NCI-H1105 treated with DMSO at 0.1 percent for 48 hours (cell line): ENCODE measurements at places on chromosomes 3 and 15.

GRCh38 chr3:142888481-142889211 is at the start of gene PCOLCE2:
TSS of gene PCOLCE2 (minus strand) at chr3:142889083. CDS start at chr3:142888896, 187 bp downstream.
- peak; percentile 81 for DNase-seq

DNA sequence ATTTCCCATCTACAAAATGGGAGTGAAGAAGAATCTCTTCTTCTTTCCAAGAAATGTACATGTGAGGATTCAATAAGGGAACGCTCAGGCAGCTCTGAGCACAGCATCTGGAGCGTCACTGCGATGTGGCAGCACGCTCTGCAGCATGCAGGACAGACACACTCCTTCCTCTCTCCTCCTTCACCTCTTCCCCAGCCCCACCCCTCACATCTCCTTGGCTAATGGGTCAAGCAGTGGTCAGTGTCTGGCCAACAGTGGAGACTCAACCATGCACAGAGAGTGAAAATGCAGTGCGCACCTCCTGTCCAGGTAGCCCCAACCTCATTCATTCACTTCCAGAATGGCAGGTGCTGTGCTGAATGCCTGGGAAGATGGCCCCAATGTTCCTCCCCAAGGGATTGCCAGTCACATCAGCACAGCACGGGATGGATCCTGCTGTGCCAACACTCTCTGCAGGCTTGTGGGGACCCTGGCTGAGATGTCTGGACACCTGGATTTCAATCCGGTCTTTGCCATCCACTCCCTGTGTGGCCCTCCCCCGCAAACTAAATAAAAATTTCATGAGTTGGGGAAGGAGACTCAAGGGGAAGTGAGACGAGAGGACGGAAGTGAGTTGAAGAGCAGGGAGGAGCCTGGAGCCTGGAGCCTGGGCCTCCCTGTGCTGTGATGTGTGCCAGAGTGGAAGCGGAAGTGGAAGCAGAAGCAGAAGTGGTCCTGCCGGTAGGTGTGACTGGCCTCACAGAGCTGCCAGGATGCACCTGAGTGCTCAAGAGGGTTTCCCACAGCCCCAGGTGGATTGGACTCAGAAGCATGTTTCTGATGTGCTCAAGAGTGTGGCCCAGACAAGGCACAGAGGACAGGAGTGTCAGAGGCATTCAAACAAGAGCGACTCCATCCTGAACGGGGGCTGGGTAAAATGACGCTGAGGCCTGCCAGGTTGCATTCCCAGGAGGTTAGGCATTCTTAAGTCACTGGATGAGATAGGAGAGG is 163.9 kb downstream of the SMAD6 start:
- DNase-seq = no peak

GRCh38 chr3:156665291-156665690 is 9.1 kb upstream of the TIPARP start:
- no peak for DNase-seq

- no peak for DNase-seq
These were observed 194.5 kb upstream of the LRTM1 start for GRCh38 chr3:55122312-55122711.

DNA sequence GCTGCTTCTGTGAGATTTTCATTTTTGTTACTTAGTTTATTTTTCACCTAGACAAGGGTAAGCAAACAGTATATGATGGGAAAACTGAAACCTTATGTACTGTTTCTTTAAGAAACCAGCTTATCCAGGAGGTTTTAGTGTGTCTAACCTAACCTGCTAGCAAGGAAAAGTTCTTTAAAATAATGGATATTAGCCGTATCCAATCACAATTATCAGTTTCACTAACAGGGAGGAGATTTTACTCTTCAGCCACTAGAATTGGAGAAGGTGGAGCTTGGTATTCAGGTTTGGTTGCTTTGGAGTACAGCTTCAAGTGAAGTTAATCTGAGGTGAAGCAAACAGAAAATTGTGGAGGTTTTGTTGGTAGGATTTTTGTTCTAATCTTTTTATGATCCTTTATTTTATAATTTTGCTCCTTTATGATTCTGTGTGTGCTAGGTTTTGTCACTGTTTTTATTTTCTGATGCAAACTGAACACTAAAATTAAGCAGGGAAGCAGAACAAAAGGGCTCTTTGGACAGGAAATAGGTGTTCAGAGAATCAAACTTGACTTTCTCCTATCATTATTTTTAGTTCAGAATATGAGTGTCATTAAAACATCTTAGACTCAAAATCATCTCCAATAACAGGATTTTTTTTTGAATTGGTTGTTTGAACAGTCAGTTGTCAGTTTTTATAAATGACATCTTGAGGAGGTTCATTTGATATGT is 13.0 kb downstream of the ZFAND6 start:
- peak; percentile 86 for DNase-seq

DNA sequence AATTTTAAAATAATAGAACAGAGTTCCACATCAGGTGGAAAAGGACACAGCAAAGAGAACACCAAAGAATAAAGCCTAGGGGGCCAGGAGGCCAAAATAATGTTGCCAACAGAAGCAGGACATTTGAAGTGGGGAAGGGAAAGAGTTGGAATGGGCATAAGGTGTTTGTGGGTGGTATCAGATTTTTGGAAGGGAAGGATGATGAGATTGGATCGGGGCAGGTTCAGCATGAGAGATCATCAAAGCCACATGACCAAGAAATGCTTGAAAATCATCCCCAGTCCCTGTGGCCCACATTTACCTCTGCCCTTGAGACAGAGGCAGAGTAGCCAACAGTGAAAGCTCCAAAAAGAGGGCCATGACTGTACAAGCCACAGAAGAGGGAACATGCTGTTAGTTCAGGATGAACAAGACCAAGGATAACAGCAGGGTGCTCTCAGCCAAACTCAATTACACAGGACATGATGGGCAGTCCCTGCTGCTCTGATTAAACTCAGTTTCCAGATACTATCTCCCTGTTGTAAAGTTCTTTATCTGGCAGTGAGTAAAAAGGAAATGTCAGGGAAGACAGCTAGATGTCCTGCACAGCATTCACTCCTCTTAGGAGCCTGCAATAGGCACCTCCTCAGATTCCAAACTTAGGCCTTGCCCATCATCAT is 32.5 kb downstream of the RAB27A start:
- no peak for DNase-seq

- no peak for DNase-seq
These were observed 1105.7 kb downstream of the NSUN3 start for GRCh38 chr3:95168526-95168925.

- DNase-seq = no peak
These were observed 146.2 kb downstream of the GREM1 start for GRCh38 chr15:32864051-32864450.

DNA sequence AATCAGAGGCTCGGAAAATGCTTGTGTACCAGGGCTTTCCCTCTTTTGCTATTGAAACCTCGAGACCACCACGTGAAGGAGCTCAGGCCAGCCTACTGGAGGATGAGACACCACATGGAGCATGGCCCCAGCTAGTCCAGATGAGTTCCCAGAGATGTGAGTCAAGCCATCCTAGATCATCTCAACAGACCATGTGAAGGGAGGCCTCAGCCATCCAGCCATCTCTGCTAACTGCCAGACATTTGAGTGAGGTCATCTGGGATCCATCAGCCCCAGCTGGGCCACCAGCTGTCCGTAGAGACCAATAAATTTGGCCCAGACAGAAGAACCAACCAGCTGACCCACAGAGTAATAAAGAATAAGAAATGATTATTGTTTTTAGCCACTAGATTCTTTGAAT is 62.8 kb upstream of the PROK2 start:
- DNase-seq = no peak

GRCh38 chr15:79432345-79433275 is 474 bp downstream of the MINAR1 start:
- no peak for DNase-seq

GRCh38 chr15:52348056-52348745 is 52.6 kb upstream of the MYO5C start:
- no peak for DNase-seq

DNA sequence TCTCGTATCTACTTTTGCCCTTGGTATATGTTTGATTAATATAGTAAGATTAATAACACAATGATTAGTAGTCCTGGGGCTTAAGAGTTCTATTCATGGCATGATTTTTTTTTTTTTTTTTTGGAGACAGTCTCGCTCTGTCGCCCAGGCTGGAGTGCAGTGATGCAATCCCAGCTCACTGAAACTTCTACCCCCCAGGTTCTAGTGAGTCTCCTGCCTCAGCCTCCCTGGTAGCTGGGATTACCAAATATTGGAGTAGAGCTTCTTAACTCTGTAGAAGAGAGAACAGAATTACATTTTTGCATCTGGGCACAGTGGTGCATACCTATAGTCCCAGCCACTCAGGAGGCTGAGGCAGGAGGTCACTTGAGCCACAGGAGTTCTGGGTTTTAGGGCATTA is 58.9 kb downstream of the RAB7A start:
- DNase-seq = no peak

DNA sequence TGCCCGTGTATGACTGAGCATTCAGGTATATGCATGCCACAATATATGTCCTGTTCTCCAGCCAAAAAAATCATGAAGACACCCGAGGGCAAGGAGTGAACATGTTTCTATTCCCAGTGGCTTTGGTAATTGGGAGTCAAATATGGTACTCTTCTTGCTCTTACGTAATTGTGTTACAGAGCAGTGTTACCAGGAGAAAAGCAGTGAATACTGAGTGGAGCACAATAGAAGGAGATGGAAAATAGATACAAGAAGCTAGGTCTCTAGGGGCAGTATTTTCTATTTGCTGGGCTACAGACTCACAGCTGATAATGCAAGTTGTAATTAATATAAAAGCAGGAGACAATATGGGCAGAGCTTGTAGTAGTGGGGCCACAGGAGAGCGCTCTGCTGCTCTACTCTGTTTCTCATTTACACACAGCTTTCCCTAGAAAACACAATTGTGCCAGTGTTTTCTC is 13.2 kb downstream of the MEIS2 start:
- no peak for DNase-seq

- DNase-seq = no peak
These were observed 14.7 kb downstream of the UQCC5 start for GRCh38 chr3:52551118-52551517.

DNA sequence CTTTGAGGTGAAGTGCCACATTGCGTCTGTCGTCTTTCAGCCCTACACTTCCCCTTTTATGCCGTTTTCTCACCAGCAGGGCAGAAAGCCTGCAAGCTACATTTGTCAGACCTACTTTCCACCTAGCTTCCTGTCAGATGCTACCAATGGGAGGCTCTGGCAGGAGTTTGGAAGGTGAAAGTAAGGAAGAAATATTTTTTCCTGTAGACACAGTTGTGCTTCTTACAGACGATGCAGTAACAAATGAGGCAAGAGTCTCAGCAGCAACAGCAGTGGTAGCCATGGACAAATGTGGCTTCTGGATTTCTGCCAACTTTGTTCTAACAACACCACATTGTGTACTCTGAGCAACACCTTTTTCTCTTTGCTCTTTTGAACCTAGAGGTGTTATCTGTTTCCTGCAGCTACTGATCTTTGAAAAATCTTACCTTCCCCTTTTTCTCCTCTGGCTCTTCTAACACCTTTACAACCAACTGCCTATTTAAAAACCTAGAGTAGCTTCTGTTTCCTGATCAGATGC is 70.6 kb upstream of the STT3B start:
- DNase-seq = no peak

DNA sequence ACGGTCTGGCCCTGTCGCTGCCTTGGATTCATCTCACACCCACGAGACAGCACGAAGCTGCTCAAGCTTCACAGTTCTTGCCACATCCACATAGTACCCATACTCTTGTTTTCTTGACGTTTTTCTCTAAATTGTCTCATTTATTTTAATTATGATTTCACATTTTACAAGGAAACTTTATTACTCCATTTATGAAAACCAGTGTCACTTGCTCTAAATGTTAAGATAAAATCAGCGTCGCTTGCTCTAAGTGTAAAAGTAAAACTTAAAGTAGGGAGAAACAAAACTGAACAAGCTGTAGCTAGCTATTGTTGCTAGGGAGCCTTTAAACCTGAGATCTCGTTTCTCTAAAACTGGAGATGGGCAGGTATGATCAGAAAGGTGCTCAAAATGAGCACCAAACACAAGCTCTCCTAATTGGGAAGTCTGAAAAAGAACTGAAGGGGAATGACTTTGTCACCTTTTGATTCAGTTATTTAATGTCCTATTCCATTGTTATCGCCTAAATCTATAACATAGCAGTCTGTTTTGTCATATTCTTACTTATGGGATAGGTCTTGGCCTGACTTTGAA is 680 bp downstream of the IFT122 start:
- peak; percentile 46 for DNase-seq

- no peak for DNase-seq
These were observed 354.6 kb downstream of the GAP43 start for GRCh38 chr3:115977866-115978265.

GRCh38 chr15:38761681-38762080 is 197.1 kb upstream of the RASGRP1 start:
- no peak for DNase-seq

GRCh38 chr3:170056710-170057454 is 19.1 kb downstream of the GPR160 start:
- no peak for DNase-seq

- DNase-seq = peak; percentile 1
These were observed 140.5 kb upstream of the CADPS start for GRCh38 chr3:63015614-63016309.

DNA sequence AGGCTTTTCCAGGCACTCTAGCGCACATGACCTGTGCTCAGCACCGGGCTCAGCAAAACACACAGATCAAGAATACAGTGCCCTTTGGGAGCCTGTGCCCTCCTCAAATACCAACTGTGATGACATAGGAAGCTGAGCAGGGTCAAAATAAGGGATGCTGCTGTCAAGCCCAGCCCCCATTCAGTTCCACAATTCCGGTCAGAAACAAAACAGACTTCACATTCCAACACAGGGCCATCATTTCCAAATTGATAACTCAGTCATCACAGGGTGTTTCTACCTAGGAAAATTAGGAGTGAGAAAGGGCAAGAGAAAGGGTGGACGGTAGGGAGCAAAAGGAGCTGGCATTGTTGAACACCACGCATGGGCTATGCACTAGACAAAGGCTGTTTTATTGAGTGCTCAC is 158.4 kb upstream of the CCDC54 start:
- no peak for DNase-seq

- peak; percentile 5 for DNase-seq
These were observed 11.1 kb downstream of the RUVBL1 start for GRCh38 chr3:128112357-128112968.

DNA sequence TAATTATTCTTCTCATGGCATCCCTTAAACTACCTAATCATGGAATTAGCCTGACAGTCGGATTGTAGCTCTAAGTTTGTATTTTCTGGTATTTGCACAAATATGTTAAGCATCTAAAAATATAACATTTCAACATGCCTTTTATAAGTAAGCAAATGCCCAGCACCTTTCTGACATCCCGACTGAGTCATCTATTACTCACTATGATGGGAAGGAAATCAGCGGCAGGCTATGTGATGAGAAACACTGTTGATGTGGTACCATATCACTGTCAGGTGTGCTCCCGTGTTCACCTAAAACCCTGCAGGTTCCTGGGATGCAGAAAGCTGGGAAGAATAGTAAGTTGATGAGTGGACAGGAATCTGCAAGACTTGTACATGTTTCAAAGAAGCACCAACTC is 367.8 kb upstream of the IL12A start:
- DNase-seq = no peak

DNA sequence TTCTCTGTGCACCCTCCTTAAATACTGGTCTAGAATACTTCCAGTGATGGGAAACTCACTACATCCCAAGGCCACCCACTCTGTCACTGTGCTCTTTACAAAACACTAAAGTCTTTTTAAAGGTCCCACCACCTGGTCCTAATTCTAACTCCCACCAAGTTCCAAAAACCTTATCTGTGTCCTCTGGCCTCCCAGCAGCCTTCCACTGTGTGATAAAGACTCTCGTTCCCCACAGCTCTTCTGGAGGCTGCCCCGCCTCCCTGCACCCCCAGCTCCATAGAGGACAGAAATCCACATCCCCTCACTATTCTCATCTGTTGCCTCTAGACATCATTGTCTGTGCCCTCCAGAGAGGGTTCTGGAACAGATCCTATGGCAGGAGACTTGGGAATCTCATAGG is 276.4 kb downstream of the FAM43A start:
- no peak for DNase-seq
